Naive thymus-derived CD4-positive, alpha-beta T cell (primary cell): ENCODE measurements at places on chromosomes 16 and 17.

DNA sequence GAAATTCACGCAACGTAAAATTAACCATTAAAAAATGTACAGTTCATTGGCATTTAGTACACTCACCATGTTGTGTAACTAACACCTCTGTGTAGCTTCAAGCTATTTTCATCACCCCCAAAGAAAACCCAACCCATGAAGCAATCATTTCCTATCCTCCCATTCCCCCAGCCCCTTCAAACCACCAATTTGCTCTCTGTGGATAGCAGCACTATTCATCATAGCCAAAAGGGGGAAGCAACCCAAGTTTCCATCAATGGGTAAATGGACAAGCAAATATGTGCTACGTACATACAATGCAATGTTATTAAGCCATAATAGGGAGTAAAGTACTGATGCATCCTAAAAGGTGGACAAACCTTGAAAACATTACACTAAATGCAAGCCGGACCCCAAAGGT, 10.9 kb upstream of the KRT222 start:
- DNase-seq, result no peak

GRCh38 chr16:7090628-7091115, 242.0 kb upstream of the RBFOX1 start:
- DNase-seq, result no peak

GRCh38 chr17:14833201-14833785, 431.8 kb downstream of the PMP22 start:
- DNase-seq, result no peak

DNA sequence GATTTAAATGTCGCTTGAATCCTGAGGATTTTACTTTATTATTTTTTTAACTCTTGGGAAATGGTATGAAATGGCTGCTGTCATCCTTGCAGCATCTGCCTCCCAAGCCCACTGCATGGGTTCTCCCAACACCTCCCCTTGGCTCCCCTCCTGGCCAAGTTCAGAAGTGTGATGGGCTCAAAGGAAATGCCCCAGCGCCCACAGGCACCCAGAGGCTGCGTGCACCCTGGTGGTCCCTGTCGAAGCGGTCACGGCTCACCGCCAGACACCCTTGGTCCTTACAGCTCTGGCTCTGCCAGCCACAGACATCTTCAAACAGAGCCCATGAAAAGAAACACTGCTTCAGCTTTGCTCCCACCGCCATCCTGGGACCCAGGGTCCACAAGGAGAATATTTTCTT, 334.7 kb downstream of the SOX9 start:
- DNase-seq, result no peak

DNA sequence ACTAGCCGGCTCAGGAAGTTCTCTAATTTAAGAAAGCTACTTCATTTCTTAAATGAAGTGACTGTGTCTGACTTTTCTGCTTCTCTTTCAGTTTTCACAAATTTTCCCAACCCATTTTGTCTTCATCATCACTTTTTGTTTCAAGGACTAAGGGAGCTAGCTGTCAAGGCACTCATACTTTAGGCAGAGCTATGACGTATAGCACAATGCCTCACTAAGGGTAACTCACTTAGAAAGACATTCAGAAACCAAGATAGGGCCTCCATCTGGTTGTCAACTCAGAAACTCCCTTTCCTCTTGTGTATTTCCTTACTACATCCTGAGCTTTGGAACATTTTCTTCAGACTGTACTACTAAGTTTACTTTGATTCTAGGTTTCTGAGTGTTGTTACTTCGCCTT, 397.9 kb downstream of the TOX3 start:
- no peak for DNase-seq
